ENCODE measurements at places on chromosomes 16 and 17.

- DNase-seq = no peak
Measured at GRCh38 chr17:68222606-68223005, 25.2 kb upstream of the AMZ2 start.

DNA sequence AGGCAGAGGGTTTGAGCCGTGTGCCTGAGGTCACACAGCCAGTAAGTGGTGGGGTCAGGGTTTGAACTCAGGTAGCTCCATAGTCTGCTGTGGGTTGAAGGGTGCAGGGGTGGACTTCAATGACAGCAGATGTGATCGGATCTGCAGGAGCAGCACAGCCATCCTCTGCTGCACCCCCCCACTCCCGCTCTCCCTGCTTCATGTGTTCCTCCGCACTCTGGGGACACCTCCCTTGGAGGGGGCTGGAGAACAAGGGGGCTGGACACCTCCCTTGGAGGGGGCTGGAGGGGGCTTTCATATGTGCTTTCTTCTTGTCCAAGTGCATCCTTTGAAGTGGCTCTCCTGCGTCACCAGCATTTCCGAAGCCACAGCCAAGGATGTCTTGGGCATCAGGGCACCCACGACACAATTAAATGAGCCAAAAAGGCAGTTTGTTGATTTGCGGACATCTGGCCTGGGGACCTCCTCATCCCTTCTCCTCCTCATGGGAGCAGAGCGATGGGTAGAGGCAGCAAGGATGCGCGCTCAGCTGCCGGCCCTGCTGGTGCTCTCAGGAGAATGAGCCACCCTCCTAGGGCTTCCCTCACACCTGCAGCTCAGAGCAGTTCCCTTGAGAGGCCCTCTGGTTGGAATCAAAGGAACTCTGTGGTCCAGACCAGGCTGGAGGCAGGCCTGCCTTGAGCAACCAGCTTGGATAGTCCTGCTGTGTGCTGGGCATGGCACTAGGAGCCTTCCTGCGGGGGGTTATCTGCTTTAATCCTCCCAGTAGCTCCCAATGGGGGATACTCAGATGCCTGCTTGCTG lies 26.2 kb downstream of the WSCD1 start:
- DNase-seq = no peak

DNA sequence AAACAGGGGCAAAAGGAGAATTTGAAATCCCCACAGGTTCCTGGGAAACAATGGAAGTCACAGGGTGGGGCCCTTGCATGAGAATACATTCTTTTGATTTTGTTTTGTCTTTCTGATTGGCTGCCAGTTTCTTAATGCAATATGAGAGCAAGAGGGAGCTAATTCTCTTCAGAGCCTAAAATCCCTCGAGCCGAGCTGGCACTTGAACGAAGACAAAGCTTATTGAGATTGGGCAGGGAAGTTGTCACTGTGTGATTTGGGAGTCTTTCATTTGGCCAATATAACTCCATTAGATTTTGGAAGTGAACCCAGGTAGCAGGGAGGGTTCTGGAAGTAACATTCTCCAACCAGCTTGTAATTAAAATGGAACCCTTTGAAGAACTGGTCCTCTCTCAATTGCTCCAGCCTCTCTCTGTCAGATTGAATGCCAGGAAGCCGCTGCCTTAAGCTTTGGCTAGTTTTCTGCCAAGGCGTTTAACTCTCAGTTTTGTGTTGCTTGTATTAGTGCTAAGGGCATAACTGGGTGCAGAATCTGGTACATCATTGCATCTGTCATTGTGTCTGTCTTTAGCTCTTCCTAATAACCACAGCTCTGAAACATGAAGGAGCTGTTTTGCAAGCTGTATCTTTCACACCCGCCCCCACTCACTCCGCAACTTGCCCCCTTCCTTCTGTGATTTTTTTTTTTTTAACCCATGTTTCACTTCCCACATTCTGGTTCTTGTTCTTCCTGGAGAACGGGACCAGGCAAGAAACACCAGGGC lies 272.0 kb downstream of the MAF start:
- DNase-seq = no peak

DNA sequence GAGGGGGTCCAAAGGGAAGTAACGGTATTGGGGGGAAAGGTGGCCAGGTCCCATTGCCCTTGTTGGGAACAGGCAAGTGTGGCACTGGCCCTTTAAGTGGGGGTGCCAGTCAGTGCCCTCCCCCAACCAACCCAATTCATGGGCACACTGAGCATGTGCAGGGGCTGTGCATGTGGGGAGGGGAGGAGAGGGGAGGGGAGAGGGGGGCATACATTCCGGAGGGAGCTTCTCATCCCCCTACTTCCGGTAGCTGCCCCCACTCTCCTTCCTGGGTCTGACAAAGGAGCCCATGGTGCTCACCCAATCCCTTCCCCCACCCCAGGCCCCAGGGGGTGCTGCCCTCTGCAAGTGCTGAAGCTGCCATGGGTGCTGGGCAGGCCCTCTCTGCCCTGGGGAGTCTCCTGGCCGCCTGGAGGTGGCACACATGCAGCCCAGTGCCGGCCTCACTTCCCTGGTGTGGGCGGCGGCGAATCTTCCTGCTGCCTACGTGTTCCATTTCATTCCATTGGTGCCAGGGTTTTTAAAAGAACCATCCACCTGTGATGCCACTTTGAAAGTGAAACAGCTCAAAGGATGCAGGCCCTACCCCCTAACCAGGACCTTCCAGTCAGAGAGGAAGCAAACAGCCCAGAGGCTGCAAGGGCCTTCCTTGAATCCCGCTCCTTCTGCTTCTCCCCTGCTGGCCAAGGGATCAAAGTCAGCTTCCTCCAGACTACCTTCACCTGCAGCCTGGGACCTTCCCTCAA lies 11.0 kb downstream of the HEXIM2 start:
- peak; percentile 33 for DNase-seq

DNA sequence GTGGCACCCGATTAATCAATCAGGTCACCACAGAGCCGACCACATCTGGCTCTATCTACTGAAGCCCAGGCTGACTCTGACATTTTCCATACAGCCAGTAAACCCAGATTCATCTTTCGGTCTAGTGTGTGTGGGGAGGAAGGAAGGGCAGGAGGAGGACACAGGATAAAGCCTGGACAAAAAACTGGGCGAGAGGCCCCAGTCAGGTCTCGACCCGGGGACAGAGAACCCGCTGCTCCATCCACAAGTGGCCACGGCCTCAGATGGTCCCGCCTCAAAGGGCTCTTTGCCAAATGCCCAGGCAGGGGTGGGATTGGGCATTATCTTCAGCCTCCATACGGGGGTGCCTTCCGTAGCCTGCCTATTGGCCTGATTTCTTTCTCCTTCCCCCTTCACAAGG lies 7.8 kb downstream of the ABR start:
- no peak for DNase-seq

DNA sequence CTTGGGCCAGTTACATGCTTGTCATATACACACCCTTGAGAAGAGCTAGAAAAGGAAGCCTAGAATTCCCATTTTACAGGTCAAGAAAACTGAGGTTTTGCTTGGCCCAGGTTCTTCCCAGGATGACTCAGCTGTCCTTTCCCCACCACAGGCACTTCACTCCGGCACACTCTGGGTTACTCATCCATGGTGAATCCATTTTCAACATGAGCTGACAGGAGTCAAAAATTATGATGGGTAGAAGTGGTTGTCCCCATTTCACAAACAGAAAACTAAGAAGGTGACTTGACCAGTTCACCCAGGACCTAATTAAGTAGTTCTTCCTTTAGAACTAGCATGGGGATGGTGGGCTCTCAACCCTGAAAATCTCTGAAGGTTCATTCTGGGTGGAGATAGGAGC lies 67.2 kb downstream of the USP22 start:
- no peak for DNase-seq

DNA sequence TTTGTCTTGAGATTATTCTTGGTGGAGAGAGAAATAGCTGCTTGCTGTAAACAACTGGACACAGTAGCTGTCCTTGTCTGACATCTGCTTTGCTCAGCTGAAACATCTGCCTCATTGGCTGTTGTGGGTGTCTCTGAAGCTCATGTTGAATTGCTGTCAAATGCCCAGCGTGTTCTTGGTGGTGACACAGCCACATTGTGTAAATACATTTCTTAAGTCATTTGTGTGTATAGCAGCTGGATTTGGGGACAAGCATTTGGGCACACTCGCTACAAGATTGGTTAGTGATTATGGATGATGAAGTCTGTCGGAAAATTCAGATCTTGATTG lies 5.3 kb downstream of the FAM234A start:
- no peak for DNase-seq

DNA sequence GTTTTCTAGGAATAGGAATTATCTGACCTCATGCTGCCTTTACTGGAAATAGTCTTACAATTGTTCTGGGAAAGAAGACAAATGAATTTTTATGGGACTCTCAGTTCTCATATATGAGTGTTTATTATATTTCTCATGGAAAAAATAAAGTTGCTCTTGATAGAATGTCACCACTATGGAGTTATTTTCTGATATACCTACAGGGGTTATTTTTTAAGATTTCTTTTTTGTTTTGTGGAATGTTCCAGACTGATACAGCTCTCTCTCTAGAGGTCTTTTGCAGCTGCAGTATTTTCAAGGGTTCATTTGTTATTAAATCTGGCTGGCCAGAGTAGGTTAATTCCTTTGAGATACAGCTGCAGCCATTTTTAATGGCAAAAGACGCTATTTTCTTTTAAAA lies 100.7 kb downstream of the ABCA8 start:
- no peak for DNase-seq

- no peak for DNase-seq
Measured at GRCh38 chr16:86529160-86529559, 18.8 kb downstream of the FOXF1 start.

- peak; percentile 16 for DNase-seq
Measured at GRCh38 chr17:7173687-7174602, 5.2 kb downstream of the ASGR1 start.

DNA sequence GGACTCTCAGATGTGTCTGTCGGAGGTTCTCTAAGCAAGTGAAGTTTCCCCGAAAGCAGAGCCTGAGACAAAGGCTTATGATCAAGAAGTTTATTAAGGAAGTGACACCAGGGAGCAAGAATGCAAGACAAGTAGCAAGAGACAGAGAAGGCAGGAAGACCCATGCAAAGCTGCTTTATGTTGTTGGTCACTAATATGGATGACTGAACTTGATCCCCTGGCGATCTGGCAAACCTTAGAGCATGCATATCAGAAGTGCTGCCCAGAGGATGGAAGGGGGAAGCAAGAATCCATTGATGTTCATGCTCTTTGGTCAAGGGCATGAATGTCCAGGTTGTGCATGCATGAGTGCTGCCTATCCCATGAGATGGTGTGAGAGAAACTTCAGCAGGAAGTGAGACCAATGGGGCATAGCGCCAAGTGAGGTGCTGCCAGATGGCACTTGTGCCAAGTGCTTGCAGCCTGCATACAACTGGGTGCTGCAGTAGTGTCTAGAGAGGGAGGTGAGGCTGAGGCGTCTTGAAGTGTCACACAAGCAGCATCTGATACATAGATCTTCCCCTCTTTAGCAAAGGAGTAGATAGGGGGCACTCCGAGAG lies 176.5 kb downstream of the SALL1 start:
- no peak for DNase-seq

- DNase-seq = no peak
Measured at GRCh38 chr16:89880477-89881367, 7.3 kb downstream of the TCF25 start.

GRCh38 chr16:17038415-17038814 lies 432.3 kb downstream of the XYLT1 start:
- no peak for DNase-seq

- DNase-seq = no peak
Measured at GRCh38 chr16:7304958-7305357, 27.7 kb upstream of the RBFOX1 start.

DNA sequence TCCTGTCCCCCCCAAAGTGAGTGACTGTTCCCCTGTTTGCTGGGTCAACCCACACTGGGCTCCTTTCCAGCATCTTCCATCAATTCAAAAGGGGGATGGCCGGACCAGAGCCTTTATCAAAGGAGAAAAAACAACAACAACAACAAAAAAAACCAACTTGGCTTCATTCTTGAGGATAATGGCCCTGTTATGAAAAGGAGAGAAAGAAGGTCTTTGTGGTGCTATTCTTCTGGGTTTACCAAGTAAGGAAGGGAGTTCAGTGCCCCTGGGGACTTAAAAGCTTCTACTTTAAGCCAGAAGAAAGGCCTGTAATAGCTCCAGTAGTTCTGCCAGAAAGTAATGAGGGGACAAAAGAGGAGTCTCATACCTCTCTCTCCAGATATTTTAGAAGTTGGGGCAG lies 71.5 kb downstream of the RGS9 start:
- DNase-seq = no peak

DNA sequence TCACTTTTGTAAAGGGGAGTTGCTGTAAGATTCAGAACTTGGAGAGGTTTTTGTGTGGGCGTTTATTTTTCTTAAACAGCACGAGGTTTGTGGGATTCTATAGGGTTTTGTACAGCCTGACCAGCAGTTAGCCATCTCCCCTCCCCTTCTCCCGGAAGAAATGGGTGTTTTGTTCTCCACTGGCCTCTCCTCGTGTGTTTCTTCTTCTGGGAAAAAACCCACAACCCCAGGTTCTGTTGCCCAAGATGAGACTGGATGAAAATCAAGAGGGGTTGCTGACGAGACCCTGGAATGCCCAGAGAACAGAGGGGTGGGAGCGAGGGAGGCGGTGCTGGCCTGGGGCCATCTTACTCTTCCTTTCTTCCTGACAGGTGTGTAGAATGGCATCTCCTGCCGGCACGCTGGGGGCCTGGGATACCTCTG lies 186.1 kb downstream of the MSI2 start:
- DNase-seq = no peak

- DNase-seq = no peak
Measured at GRCh38 chr17:10428781-10429180, 7.0 kb upstream of the MYH8 start.

GRCh38 chr17:44128383-44128782 lies 4.9 kb upstream of the HDAC5 start:
- no peak for DNase-seq

DNA sequence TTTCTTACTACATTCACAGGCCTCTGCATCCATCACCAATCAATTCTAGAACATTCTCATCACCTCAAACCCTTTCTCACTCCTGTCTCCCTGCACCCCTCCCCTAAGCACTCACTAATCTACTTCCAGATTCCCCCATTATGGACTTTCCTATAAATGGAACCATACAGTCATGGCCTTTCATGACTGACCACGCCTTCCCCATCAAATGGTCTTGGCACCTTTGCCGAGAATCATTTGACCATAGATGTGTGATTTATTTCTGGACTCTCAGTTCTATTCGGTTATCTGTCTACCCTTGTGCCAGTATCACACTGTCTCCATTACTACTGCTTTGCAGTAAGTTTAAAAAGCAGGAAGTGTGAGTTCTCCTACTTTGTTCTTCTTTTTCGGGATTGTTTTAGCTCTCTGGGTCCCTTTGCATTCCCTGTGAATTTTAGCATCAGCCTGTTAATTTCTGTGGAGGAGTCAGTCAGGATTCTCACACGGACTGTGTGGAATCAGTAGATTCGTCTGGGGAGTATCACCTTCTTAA lies 27.5 kb downstream of the GTF3C1 start:
- no peak for DNase-seq

- DNase-seq = no peak
Measured at GRCh38 chr17:55167024-55167725, 97.6 kb upstream of the HLF start.

- no peak for DNase-seq
Measured at GRCh38 chr17:31387438-31387837, 4.0 kb upstream of the RAB11FIP4 start.
